Fibroblast of villous mesenchyme (primary cell): ENCODE measurements at places on chromosomes 3 and 15.
A peak's percentile ranks its signal among the peaks of the same experiment; 100 is the strongest.

DNA sequence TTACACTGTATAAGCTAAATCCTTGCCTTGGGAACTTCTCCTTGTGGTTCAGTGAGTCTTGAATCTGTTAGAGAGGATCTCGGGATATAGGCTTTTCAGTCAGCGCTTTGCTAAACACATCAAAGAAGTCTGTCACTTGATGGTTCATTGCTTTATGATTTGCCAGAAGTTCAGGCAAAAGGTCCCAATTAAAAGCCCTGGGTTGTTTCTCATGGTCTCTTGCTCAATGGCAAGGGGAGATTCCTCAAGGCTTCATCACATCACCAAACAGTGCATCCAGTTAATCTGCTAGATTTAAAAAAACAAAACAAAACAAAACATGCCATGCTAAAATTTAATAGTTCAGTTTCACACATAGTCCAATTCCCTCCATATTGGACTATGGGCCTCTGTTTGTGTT, 114.8 kb downstream of the FILIP1L start:
- peak; percentile 77 for DNase-seq

DNA sequence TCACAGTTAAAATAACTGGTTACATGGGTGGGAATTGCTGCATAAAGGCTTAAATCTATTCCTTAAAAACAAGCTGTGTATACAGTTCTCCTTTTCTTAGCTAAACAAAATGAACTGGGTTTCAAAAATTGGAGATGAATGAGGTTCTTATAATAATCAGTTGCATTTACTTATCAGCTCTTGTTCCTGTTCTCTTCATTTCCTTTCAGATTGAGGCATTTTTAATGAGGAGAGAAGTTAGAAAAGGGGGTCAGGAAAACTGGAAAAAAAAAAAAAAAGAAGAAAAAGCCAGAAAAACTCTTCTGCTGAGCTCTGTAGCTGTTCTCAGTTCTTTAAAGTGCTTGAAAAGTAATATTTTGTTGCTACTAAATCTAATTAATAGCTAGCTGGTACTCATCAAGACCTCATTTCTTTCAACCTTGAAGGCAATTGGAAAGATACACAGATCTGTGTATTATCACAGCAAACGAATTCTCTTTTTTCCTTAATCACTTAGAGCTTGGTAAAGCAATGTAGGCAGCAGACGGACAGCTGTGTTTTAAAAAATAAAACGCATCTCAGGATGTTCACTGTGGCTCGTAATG, 32.2 kb downstream of the PTPRG start:
- no peak for DNase-seq

- DNase-seq, result peak; percentile 25
Measured at GRCh38 chr15:43067717-43068461, 37.9 kb downstream of the UBR1 start.

- DNase-seq, result no peak
Measured at GRCh38 chr15:79452244-79453051, 20.3 kb downstream of the MINAR1 start.

GRCh38 chr15:101498076-101498716, 8.7 kb upstream of the PCSK6 start:
- no peak for DNase-seq

- no peak for DNase-seq
Measured at GRCh38 chr15:77807115-77807514, 174.4 kb upstream of the LINGO1 start.

DNA sequence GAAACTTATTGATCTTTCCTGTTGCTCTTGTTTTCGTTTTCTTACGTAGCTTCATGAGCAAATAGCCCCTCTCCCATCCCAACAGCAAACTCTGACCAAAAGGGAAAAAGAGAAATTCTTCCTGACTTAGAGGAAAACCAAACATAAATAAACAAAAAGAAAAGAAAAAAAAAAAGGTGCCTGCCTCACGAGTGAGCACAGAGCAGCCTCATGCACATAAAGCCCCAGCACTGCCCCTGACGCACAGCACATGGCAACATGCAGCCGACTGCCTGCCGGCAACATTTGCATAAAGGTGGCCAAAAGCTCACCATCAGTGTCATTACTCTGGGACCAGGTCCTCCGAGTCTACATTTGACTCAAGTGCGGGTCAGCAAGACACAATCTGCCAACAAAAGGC, 6.4 kb downstream of the POC1A start:
- DNase-seq, result peak; percentile 14

- no peak for DNase-seq
Measured at GRCh38 chr3:56700151-56700550, 17.1 kb upstream of the TASOR start.

DNA sequence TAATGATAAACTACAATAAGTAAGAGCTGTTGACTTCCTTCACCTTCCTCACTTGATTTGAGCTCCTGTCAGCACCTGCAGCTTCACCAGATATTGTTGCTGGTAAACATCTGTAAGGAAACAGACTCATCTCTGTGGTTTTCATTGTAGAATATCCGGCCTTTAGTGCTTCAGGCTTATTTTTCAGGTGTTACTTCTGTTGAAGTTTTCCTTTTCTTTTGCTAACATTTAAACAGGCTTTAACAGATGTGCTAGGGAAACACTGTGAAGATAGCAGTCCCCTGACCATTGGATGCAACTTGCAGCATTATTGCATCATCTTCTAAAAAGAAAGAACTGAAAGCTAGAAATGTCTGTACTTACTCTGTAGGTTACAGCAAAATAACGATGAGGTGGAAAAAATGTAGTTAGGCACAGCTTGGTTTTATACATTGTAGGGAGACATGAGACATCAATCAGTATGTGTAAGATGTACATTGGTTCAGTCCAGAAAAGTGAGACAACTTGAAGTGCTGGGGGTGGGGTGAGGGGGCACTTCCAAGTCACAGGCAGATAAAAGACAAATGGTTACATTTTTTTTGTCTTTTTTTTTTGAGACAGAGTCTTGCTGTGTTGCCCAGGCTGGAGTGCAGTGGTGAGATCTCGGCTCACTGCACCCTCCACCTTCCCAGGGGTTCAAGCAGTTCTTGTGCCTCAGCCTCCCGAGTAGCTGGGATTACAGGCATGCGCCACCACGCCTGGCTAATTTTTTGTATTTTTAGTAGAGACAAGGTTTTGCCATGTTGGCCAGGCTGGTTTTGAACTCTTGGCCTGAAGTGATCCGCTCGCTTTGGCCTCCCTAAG, 10.2 kb downstream of the EDEM1 start:
- DNase-seq, result peak; percentile 92

GRCh38 chr3:192843723-192844485, 73.8 kb downstream of the MB21D2 start:
- no peak for DNase-seq

GRCh38 chr3:71129611-71130431, 453.7 kb downstream of the FOXP1 start:
- peak; percentile 58 for DNase-seq

DNA sequence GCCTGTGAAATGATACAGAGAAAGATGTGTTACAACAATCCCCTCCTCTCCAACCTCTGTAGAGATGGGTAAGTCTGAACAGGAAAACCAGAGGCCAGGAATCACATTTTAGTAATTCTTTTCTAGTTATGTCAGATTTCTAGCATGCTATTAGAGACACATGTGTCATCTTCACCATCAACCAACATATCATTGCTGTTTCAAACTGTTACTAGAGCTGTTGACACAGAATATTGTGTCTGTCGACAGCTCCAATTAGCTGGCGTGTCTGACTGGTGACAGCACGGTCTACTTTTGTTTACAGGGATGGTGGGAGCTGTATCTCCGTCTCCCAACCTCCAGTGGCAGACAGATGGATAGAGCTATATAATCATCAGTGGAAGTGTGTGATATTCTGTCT, 393.2 kb downstream of the SOX2 start:
- DNase-seq, result no peak

DNA sequence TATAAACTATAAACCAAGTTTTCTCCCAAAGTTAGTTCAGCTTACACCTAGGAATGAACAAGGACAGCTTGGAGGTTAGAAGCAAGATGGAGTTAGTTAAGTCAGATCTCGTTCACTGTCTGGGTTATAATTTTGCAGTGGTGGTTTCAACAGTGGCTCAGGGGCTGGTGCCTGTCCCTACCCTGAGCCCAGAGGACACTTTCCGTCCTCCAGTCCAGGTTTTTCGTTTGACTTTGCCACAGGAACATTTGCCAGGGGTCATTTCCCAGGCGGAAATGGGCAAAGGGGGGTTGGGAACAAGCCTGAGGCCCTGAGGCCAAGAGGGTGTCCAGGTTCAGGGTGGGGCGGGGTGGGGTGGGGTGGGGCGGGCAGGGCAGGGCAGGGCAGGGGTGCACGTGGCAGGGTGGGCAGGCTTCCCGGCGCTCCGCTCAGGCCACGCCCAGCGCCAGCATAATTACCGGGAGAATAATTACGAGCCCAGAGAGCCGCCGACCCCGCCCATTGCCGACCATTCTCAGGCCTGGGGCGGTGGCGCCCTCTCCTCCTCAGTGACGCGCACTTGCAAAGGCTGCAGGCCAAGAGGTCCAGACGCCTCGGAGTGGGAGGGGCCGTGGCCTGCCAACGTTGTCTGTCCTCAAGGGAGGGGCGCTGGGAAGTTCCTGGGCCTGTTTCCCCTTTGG, 70.4 kb downstream of the KLF13 start:
- peak; percentile 98 for DNase-seq

- peak; percentile 72 for DNase-seq
Measured at GRCh38 chr3:169966951-169967915, 626 bp downstream of the SEC62 start.

DNA sequence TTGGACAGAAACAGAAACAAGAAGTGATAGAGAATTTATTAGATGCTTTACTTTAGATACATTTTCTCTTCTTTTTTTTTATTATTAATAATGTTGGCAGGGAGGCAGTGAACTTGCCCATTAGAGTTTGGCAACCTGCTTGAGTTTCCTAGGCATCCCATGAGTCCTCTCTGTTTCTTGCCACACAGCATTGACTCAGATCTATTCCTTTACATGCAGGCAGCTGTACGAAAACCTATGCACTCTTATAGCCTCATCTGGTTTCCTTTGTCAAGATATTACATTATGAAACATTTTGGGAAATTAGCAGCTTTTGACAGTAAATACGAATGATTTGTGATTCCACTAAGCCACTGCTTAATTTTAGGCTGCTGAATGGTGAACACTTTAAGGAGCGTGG, 23.3 kb downstream of the IL1RAP start:
- DNase-seq, result no peak
